ENCODE measurements at places on chromosomes 13 and 19. TPM values are rescaled to one million over a fixed set of nuclear protein-coding genes. Genes with fewer than 3 reads are reported as not detected.
A peak's percentile ranks its signal among the peaks of the same experiment; 100 is the strongest.

DNA sequence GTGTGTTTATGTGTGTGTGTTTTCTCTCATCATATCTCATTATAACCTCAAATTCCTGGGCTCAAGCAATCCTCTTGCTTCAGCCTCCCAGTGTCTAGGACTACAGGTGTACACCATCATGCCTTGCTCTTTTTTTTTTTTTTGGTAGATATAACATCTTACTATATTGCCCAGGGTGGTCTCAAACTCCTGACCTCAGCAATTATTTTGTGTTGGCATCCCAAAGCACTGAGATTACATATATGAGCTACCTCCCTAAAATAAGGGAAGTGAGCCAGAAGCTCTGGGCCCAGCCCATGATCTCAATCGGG, 448 bp upstream of the ZNF543 start:
- ATAC-seq = no peak

DNA sequence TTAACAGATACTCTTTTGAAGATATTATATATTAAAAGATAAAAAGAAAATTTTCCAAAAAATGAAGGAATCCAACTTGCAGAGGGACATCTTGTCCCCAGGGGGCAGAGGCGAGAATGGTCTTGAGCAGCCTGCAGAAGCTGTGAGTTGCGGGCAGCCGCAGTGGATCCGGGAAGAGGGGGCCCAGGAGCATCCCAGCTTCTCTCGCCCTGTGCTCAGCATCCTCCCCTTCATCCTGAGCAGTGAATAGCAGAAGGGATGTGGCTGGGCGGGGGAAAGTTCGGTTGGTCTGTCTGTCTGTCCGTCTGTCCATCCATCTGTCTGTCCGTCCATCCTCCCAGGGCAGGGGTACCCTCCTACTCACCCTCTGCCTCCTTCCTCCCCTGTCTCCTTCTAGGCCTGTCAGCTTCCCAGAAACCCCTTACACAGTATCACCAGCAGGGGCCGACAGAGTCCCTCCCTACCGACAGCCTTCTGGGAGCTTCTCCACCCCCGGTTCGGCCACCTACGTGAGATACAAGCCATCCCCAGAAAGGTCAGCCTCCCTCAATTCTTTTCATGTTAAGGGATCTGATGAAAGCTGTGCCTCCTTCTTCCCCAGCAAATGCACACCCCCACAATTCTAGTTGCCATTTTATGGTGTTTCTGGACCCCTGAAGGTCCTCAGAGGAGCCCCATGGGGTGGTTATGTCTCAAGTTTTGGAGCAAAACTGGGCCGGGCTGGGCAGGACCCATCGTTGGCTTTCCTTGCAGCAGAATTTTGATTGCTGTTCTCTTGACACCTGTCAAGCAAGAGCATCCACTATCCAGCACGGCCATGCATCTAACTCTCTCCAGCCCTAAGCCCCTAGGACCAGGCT, 81.6 kb downstream of the DPF1 start:
- ATAC-seq = peak; percentile 95

DNA sequence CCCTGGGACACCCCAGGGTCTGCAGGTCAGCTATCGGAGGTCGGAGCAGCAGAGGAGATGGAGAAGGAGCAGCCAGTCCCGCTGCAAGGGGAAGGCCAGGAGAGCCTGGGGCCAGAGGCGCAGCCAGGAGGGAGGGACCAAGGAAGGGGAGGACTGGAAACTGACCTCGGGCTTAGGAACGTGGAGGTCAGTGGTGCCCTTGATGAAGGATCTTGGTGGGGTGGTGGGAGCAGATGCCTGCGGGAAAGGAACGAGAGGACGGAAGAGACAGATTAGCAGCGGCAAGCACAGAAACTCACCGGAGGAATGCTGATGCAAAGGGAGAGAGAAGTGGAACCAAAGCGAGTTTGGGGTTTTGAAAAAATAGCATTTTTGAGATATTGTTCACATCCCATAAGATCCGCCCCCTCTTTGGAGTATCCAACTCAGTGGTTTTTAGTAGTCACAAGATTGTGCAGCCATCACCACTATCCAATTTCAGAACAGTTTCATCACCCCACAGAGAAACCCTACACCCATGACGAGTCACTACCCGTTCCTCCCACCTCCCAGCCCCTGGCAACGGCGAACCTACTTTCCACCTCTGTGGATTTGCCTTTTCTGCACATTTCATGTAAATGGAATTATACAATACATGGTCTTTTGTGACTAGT, 22.1 kb downstream of the PLEKHF1 start:
- peak; percentile 89 for ATAC-seq

DNA sequence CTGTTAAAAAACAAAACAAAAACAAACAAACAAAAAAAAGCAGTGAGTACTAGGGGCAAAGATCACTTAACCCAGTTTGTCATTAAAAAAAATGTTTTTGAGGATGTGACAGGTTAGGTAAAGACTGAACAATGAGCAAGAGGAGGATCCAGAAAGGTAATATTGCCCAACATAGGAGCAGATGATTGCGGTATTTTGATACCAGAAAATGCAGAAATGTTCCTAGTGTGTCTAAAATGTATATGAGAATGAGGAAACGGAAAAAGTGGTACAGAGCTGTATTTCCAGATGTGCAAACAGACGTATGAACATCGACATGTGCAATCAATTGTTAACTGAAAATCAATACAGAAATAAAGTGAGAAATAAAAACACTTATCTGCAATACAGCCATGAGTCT, 4.9 kb upstream of the LILRA4 start:
- no peak for ATAC-seq

DNA sequence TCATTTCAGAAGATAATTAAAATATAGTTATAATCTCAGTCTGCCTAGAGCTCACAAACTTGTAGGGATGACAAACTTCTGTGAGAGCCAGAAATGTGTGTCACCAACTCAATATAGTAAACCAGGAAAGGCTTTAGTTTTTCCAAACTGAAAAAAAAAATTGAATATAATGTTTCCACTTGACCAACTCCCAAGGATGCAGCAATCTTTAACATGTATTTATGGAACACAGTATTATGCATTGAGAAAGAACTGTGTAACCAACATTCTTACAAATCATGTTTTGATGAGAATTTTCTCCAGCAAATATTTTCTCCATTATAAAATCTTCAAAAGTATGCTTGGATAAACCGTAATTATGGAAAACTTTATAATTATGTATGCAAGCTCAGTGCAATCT, 50.1 kb upstream of the KLF12 start:
- no peak for ATAC-seq

GRCh38 chr13:41648314-41648935, 191.1 kb downstream of the RGCC start:
- peak; percentile 17 for ATAC-seq

GRCh38 chr19:12995596-12996405, 526 bp downstream of the NFIX start:
- peak; percentile 39 for ATAC-seq

DNA sequence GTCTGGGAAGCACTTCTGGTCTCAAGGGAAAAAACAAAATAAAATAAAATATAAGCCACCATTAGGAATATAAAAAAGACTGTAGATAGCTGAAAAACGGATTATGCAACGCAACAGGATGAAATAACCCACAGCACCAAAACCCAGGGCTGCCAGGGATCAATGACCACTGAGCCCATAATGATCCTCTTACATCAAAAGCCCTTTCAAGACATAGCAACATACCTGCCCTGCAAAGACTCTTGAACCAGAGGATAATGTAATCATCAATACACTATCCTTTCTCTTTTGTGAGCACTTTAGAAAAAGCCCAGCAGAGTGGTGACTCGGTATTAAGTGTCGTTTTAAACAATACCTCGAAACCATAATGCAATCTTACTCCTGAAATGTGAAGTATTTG, 235.0 kb upstream of the SOX21 start:
- no peak for ATAC-seq

DNA sequence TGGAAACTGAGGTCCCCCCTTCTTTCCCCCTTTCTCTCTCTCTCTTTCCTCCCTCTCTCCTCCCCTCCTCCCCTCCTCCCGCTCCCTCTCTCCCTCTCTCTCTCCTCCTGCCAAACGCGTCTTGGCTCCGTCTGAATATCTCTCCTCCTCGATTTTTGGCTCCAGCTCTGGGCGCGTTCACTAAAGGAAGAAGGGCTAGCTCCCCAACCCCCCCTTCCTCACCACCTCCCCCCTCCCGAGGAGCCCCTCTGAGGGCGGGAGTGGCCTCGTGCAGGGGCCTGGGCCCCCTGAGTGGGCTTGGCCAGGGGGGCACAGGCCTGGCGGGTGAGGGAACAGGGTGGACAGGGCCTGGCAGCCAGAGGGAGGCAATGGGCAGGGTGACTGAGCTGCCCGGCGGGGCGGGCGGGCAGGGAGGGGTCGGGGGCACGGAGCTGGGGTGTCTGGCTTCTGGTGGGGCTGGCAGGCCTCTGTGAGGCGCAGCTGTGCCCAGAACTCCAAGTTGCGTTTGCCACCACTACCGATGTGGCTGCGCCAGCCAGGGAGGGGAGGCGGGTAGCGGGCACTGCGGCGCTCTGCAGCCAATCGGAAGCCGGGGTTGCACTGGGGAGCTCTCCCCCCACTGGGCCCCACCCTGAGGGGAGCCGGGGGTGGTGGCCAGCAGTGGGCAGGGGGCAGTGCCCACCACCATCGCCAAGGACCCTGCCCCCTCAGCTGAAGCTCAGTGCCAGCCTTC, 7.1 kb downstream of the NFIX start:
- no peak for ATAC-seq

DNA sequence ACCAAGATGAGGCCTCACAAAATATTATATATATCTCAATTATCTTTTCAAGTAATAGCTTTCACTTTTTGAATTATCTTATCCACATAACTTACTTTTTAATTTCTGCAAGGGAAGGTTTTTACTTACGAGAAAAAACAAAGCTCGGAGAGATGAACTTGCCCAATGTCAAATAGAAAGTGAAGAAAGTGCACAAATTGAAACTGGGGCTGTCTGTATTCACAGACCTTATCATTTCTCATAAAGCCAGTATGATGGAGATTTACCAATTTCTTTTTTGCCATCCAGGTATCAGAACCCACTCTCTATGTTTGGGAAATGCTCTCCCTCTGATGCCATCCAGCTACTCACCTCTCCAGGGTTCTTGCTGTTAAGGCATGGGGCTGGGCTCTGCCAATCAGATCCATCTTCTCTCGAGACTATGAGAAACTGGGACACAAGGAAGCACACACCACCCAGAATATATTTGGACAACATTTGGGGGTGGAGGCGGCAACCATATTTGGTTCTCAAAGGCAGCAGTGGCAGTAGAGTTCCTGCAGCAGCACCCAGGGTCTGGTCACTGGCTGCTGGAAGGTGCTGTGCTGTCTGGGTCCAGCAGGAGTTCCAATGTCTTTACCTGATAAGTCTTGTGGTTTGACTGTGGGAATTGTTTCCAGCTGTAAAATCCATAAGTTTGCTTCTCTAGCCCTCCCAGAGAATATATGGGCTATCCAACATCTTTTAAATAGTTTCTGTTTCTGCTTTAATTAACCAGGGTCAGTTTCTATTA, 45.8 kb upstream of the SCEL start:
- no peak for ATAC-seq

DNA sequence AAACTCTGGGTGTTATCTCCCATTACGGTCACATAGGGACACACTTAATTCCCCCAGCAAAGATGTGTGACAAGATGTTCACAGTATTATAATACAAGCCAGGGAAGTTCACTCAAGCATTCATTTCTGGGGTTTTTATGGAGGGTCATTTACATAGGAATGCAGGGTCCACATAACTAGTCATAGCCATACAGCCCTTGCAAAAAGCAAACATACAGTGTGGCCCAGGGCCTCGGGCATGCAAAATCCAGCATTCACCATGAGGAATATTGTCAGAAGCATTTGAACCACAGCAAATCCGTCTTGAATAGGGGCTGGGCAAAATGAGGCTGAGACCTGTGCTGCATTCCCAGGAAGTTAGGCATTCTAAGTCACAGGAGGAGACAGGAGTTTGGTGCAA, 13.0 kb upstream of the ZNF460 start:
- ATAC-seq = peak; percentile 90

DNA sequence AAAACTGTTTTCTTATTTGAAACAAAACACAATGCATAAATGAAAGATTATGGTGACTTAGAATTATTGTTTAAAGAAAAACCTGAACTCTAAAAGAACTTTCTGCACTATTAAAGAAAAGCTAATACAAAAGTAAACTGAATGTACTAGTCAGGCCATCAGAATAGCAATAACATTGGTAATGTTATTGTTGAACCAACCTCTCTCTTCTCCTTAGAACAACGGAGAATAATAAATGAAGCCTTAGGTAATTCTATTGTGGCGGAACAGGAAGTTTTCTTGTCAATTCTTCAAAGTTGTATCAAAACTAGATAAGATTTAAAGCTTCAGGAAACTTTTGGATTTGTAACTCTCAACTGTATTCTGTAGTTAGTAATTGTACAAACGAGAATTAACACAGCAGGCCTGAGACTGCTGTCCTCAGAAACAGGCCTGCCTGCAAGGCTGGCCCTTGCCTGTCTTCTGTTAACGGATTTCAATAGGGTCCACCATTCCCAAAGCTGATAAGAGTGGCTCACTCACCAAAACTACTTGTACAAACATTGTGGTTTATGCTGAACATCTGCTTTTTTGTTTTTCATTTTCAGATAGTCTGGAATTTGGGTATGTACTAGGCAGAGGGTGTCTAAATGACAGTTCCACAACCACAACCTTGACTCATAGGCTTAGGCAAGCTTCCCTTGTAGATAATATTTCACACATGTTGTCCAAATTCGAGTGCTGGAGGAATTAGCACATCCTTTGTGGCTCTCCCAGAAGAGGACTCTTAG, 825.8 kb downstream of the GPC5 start:
- ATAC-seq = no peak

DNA sequence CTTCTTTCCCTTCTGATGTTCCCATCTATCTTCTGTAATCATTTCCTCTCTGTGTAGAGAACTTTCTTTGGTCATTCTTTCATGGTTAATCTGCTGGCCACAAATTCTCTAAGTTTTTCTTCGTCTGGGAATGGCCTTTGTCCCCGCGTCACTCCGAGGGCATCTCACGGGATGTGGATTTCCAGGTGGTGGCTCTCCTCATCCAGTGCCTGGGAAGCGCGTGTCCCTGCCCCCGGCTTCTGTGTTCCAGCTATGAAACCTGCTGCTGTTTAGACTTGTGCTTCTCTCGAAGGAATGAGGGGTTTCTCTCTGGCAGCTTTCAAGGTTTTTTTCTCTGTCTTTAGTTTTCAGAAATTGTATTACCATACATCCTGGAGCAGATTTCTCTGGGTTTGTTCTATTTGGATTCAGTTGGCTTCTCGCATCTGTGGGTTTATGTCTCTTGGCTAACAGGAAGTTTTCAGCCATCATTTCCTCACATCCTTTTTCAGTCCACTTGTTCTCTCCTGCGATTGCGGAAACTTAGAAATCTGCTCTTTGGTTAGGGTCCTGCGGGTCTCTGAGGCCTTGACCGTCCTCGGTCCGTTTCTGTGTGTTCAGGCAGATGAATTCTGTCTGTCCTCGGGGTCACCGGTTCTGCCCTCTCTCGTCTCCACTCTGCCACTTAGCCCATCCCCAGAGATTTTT, 36.9 kb upstream of the DCUN1D2 start:
- no peak for ATAC-seq

- ATAC-seq = peak; percentile 57
Measured at GRCh38 chr19:14091081-14091812, 696 bp upstream of the SAMD1 start.

GRCh38 chr13:109517517-109517916, 268.9 kb downstream of the IRS2 start:
- ATAC-seq = no peak

NCR1 gene
- not detected for total RNA-seq

RFPL4A gene
- total RNA-seq = 0.36 TPM

ZSCAN5A gene
- total RNA-seq = 7.6 TPM

CPB2 gene
- 0.21 TPM for total RNA-seq

PPP2R1A gene
- 112 TPM for total RNA-seq

GPR12 gene
- total RNA-seq = 2.4 TPM

HNRNPL gene
- total RNA-seq = 204 TPM

SH3GL1 gene
- 37.2 TPM for total RNA-seq

ZNF556 gene
- 0.24 TPM for total RNA-seq

CERS1 gene
- 16.2 TPM for total RNA-seq
